CD4-positive, alpha-beta T cell treated with Interleukin-1 beta for 1 hour (primary cell): ENCODE measurements at places on chromosomes 7 and 10.
A peak's percentile ranks its signal among the peaks of the same experiment; 100 is the strongest.

- DNase-seq: peak; percentile 54
These were observed 102.3 kb upstream of the PPIF start for GRCh38 chr10:79244841-79245504.

DNA sequence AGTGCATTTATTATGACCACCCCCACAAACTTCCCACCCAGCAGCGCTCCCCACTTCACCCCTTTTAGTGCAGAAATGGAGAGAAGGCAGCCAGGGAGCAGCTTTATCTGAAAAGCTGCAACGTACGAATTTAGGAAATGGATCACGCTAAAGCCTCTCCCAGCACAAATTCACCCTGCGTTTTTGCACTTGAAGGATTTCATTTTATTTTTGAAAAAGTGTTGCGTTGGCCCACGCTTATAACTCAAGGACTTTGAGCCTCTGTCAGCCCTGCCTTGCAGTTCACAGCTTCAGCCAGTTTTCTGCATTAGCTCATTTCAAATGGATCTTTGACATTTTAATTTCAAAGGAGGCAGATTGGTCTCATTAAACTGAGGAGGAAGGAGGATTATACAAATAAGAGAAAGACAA is 556.1 kb downstream of the KCNMA1 start:
- no peak for DNase-seq

DNA sequence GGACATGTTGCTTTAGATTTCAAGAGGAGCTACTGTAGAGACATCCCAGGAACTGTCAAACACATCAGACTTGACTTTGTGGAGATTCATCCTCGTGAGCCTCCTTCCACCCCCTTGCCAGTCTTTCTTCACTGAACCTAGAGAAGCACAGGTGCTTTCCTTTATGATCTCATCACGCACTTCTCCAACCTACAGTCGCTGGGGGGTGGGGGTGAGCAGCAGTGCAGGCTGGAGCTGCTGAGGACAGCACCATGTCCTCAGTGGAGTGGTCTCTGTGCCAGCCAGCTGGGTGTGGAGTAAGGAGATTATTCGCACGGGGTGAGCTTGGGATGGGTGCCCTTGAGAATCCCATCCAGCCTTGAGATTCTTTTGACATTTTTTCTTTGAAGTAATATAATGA is 88.1 kb downstream of the VOPP1 start:
- no peak for DNase-seq

DNA sequence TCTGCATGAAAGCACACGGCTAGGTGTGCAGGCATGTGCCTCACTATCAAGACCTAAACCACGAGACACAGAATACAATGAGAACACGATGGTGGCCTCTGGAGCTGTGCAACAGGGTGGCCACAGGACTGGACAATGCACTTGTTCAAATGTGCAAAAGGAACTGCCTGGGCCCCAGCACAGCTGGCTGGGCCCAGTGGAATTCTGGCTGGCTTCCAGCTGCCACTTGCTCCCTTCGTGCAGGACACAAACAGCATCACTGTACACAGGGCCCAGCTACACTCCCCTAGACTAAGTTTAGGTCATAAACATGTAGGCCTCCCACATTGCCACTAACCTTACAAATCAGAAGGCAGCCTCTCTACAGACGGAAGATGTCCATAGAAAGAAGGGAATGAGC is 23.4 kb downstream of the DOCK4 start:
- DNase-seq: no peak

DNA sequence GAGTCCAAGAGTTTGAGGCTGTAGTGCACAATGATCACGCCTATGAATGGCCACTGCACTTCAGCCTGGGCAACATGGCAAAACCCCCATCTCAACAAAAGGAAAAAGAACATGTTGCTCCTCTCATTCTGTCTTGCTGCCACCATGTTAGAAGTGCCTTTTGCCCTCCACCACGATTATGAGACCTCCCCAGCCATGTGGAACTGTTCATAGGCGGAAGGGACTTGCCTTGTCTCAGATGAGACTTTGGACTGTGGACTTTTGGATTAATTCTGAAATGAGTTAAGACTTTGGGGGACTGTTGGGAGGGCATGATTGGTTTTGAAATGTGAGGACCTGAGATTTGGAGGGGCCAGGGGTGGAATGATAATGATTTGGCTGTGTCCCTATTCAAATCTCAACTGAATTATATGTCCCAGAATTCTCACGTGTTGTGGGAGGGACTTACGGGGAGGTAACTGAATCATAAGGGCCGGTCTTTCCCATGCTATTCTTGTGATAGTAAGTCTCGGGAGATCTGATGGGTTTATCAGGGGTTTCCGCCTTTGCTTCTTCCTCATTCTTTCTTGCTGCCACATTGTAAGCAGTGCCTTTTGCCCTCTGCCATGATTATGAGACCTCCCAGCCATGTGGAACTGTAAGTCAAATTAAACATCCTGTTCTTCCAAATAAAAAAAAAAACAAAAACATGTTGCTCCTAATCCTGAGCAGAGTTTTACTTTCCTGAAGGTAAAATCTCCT is 22.3 kb downstream of the DLG5 start:
- no peak for DNase-seq

GRCh38 chr10:110163841-110164240 is 43.6 kb upstream of the MXI1 start:
- DNase-seq: no peak

- DNase-seq: no peak
These were observed 15.9 kb downstream of the COL1A2 start for GRCh38 chr7:94410413-94411187.

GRCh38 chr7:133082390-133082766 is 488 bp upstream of the CHCHD3 start:
- no peak for DNase-seq

- DNase-seq: no peak
These were observed 298.5 kb upstream of the KLF6 start for GRCh38 chr10:4083509-4084003.

DNA sequence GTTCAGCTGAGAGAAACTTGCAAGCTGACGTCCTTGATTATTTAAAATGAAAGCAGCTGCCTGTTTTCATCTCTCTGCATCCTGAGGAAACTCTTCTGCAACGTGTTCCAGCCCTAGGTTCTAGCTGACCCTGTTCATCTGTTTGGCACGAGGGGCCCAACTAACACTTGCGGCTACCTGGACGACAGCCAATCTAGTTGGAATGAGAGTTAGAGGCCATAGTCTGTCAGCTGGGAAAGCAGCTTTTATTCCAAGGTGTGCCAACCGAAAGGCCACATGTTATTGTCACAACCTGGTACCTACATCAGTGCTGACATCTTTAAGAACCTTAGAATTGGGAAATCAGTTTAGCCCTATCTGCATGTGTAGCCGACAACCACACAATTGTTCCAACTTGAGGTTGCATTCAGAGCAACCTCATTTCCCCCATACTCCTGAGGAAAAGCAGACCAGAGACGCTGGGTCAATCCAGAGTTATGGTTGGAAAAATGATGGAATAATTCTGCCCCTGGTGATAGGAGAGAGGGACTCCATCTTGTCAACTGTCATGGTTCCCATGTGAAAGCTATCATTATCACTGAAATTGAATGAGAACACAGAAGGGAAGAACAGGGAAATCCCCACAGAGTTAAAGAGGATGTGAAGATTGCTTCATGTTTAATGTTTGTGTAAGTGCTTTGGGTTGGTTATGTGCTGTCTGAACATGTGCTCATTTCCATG is 121.6 kb downstream of the EGFR start:
- no peak for DNase-seq

GRCh38 chr10:73819513-73820093 is 8.2 kb upstream of the NDST2 start:
- DNase-seq: no peak

DNA sequence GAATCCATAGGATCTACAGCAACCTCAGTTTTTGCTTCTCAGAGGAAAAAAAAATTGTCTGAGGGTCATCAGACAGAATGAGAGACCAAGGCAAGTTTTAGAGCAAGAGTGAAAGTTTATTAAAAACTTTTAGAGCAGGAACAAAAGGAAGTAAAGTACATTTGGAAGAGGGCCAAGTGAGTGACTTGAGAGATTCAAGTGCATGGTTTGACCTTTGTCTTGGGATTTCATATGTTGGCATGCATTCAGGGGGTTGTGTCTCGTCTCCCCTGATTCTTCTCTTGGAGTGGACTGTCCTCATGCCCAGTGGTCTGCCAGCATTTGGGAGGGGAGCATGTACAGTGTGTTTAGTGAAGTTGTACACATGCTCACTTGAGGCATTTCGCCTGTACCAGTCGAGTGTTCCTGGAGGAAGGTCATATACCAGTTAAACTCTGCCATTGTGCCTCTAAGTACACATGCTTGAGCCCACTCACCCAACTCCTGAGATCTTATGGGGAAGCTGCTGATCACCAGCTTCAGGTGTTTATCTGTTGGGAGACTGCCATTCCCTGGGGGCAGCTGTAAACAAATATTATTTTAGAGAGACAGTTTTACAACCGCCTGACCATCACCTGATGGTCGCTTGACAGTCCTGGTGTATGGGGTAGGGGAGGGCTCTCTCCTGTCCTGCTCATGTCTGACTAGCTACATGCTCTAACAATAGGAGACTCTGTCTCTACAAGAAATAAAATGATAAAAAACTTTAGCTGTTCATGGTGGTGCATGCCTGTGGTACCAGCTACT is 109.4 kb downstream of the EEPD1 start:
- DNase-seq: no peak

DNA sequence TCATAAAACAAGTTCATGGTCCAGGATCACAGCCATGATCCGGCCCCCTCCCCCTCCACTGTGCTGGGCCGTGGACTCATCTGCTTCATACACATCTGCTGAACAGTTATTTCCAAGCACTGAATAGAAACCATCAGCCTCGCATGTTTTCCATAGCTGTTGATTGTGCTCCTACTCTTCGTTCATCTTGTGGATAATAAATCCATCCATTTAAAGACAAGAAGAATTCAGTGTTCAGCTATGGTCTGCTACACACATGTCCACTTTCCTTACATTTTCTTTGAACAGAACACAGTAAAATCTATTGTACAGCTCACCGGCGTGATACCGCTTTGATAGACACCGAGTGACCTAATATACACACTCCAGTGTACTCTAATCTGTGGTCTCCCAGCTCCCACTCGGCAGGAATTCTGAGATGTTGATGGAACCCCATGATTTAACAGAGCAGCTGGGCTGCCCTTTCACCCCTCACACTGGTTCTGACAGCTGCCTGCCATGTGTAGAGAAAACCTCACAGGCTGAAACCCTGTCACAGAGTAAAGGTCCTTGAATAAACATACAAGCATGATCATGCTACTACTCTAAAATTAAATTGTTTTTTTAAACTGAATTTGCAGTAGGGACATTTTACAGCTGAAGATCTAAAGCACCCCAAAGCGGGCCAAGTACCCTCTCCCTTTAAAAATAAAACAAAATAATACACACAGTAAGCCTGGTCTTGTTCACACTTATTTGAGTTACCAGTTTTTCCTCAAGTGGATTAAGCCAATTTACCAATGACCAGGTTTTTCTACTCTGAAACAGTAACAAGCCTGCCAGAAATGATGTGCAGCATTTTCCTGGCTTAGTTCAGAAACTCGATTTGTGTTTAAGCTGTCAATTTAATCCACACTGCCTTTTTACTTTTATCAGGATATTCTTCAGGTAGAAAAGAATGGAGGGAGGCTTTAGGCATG is 95.1 kb upstream of the FZD1 start:
- DNase-seq: no peak

GRCh38 chr10:96578022-96578421 is 8.8 kb downstream of the TM9SF3 start:
- no peak for DNase-seq

DNA sequence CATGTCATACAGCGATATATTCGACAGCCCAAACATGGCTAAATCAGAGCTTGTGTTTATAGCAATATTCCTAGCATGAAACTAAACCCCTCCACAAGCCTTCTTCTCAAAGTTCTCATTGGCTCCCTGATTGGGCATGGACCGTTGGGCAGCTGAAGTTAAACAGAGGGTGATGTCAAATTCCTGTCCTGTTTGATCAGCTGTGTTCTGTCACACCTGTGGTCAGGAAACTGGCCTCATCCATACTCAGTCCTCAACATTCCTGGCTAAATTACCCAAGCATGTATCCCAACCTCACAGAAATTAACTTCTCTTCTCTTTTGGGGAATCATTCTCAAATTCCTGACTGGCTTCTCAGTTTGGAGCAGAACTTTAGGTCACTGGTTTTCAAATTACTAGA is 107.9 kb downstream of the ODAD2 start:
- DNase-seq: no peak

GRCh38 chr10:105398202-105398601 is 757.1 kb downstream of the SORCS3 start:
- no peak for DNase-seq

GRCh38 chr10:110279407-110279986 is 25.2 kb downstream of the SMNDC1 start:
- peak; percentile 65 for DNase-seq

GRCh38 chr10:98030093-98030821 is at the start of gene CRTAC1:
Gene CRTAC1 (minus strand): TSS chr10:98030621. CDS start chr10:98030472, 149 bp downstream.
- no peak for DNase-seq

- DNase-seq: no peak
These were observed 65.5 kb downstream of the OSBPL3 start for GRCh38 chr7:24914465-24914859.

- no peak for DNase-seq
These were observed 70.6 kb downstream of the LHPP start for GRCh38 chr10:124532106-124532641.

GRCh38 chr10:5467207-5467535 is 32.2 kb downstream of the CALML5 start:
- no peak for DNase-seq

- no peak for DNase-seq
These were observed 451.0 kb upstream of the ADARB2 start for GRCh38 chr10:2188371-2188770.

- DNase-seq: no peak
These were observed 28.2 kb upstream of the ASAH2 start for GRCh38 chr10:50279489-50279888.

DNA sequence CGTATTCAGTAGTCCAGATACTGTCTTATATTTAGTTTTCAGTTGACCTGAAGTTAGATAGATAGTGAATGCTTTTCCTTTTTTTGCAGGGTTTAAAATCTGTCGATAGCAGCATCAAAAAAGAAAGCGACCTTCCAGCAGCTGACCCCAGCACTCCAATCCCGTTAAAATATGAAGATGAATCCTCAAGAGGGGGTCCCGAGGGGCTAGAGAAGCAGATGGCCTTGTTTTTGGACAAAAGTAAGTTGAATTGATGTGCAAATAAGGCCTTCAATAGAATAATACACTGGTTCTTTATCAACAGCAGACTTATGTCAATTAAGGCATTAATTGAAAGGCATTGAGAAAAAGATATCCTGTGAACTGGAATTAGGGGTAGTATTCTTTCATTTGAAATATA is 18.7 kb downstream of the EDRF1 start:
- no peak for DNase-seq
